ENCODE measurements at places on chromosomes 4 and X.

DNA sequence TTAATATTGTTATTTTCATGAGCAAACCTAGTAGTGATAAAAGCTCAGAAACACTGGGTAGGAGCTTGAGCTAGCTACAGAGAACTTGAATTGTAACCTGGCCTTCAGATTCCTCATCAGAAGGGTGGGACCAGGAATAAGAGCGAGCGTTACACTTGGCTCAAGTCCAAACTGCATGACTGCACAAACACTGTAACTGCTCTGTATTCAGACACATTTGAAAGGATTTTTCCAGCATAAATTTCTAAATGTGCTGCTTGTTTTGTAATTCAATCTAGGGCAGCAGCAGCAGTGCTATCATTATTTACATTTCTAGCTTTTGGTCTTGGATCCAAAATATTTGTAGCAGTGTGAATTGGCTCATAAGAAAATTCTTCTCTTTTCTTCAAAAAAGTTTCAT lies 133.0 kb upstream of the TMLHE start:
- no peak for DNase-seq

GRCh38 chr4:101774807-101775206 lies 15.7 kb upstream of the BANK1 start:
- DNase-seq = no peak

- DNase-seq = no peak
Observed at GRCh38 chr4:187995322-187996207, at the start of gene ZFP42. TSS of gene ZFP42 (plus strand) at chr4:187995771. CDS start at chr4:188002808, 7,037 bp downstream.

DNA sequence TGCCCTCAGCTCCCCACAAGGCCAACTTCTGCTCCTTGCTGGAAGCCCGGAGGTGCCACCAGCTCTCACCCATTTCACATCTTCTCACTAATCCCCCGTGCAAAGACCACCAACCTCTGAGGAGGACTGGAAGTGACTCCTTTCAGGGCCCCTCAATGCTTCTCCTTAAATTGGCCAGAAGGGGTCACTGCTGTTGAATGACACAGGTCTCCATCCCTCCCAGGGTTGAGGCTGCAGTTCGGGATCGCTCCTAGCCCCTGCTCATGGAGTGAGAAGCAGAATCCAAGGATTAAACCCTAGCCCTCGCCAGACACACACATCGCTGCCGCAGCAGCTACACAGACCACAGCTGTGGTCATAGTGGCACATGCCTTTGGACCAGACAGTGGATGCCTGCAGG lies 279.5 kb upstream of the TAPT1 start:
- no peak for DNase-seq

GRCh38 chr4:10115271-10115796 lies 1.3 kb downstream of the WDR1 start:
- no peak for DNase-seq

- no peak for DNase-seq
Observed at GRCh38 chr4:107094332-107094731, 58.2 kb upstream of the DKK2 start.

DNA sequence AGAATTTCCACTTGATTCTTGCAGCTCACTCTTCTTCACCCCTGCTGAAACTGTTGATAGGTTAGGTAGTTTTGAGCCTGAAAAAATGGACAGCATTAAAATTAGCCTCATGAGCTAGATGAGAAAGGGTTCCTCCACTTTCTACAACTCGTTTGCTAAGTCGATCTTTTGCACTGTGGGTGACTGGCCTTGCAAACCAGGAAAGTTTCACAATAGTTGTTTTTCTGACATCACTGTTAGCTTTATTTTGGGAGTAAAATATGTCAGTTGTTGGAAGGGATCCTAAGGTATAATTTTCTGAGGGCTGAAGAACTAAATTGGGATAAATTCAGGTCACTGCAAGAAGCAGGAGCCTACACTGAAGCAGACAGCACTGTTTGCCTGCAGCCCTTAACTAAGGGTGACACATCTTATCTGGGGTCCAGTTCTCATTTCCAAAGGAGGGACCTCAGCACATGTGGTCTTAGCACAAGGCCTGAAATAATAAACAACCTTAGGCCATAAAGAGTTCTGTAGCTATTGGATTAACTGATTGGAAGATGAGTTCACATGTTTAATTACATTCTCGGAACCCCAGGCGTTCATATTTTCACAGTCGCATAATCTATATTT lies 29.1 kb downstream of the ANAPC4 start:
- DNase-seq = no peak

- no peak for DNase-seq
Observed at GRCh38 chr4:105352826-105353225, 121.0 kb downstream of the PPA2 start.

Data from CD8-positive, alpha-beta memory T cell (primary cell).